ENCODE measurements at places on chromosomes 12 and 14.
A peak's percentile ranks its signal among the peaks of the same experiment; 100 is the strongest.

GRCh38 chr12:2324387-2324786, 271.6 kb downstream of the CACNA1C start:
- no peak for DNase-seq

- no peak for DNase-seq
These were observed 128.0 kb downstream of the BCAT1 start for GRCh38 chr12:24820872-24821271.

GRCh38 chr14:81329640-81330381, 70.3 kb downstream of the STON2 start:
- no peak for DNase-seq

DNA sequence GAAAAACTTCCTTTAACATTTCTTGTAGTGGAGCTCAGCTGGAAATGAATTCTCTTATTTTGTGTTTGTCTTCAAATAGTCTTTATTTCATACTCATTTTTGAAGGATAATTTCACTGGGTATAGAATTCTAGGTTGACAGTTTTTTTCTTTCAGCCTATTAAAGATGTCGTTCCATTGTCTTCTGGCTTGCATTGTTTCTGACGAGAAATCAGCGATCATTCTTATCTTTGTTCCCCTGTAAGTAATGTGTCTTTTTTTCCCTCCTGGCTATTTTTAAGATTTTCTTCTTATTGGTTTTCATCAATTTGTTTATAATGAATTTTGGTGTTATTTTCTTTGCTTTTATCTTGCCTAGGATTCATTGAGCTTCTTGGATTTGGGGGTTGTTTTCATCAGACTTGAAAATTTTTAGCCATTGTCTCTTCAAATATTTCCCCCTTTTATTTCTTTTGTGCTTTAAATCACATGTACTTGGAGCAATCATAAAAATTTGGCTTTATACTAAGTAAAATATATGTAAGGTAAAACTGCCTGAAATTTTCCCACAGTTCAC, 89.4 kb downstream of the UNC79 start:
- DNase-seq: no peak

- no peak for DNase-seq
These were observed 299.7 kb downstream of the BCAT1 start for GRCh38 chr12:24649209-24649608.

DNA sequence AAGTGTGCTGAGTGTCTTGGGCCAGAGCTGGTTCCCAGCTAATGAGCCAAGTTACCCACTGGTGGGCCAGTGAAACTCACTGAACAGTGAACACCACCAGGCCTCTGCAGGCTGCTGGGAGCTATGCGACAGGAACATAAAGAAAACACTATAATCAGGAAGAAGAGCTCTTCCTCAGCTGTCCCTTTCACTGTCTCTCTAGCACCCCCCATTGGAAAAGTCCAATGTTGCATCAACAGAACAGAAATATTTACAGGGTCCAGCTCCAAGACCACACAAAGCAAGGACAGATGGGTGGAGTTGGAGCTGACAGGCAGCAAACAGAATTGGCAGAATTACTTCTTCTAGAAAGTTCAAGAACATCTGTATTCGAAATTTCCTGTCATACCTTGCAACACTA, 903.6 kb upstream of the TMEM132C start:
- no peak for DNase-seq

DNA sequence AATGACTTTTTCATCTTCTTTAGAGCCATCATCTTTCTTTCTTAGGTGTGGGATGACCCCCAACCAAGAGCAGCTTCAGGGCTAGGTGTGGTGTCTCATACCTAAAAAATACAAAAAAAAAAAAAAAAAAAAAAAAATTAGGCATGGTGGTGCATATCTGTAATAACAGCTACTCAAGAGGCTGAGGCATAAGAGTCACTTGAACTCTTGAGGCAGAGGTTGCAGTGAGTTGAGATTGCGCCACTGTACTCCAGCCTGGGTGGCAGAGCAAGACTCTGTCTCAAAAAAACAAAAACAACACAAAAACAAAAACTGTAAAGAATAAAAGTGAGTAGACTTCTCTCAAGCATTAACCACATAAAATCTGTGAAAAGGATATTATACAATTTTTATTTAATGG, 8.0 kb upstream of the ATF7IP start:
- no peak for DNase-seq

GRCh38 chr14:22047115-22047514, 373.5 kb upstream of the OR4E1 start:
- peak; percentile 13 for DNase-seq

- DNase-seq: no peak
These were observed 18.3 kb upstream of the ATP2A2 start for GRCh38 chr12:110262442-110263388.

- DNase-seq: no peak
These were observed at the start of gene TRPV4 for GRCh38 chr12:109833307-109834189. TSS of gene TRPV4 (minus strand) at chr12:109833398. CDS start at chr12:109814796, 18,602 bp downstream.

DNA sequence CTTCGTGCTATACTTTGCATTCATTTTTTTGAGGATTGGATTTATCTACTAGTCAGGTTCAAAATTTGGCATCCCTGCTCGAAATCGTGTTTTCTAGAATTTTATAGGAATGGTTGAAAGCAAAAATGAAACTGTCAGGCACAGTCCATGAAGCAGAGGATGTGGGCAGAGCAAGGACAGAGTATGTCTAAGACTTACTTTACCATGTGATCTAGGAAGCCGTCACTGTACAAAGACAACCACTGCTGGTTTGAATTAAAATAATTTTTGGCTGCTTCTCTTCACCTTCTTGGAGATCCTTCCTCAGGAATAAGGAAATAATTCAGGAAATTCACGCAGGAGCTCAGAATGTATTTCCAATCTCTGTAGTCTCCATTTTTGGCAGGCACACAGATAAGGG, 31.6 kb upstream of the SGPP1 start:
- no peak for DNase-seq
